Aortic smooth muscle cell (primary cell): ENCODE measurements at places on chromosomes 7 and 10. TPM values are rescaled to one million over a fixed set of nuclear protein-coding genes. Genes with fewer than 3 reads are reported as not detected.

Gene NUTM2D
- 1.6 and 1.7 TPM in 2 replicates for total RNA-seq

Gene ELN
- 55.2 and 219 TPM in 2 replicates for total RNA-seq

Gene LRRC18
- total RNA-seq, result not detected in 2 replicates

Gene FANK1
- 5.7 and 12.0 TPM in 2 replicates for total RNA-seq

Gene OPN4
- not detected in 2 replicates for total RNA-seq

Gene IL2RA
- total RNA-seq, result not detected in 2 replicates

Gene WIPF3
- 0.06 TPM in 1 of 2 replicates, not detected in the other for total RNA-seq

Gene DNAJC12
- 1.6 and 2.5 TPM in 2 replicates for total RNA-seq
